ENCODE measurements at places on chromosomes 5 and 9.
A peak's percentile ranks its signal among the peaks of the same experiment; 100 is the strongest.

GRCh38 chr9:22030101-22030598, 21.0 kb upstream of the CDKN2B start:
- DNase-seq = peak; percentile 60

DNA sequence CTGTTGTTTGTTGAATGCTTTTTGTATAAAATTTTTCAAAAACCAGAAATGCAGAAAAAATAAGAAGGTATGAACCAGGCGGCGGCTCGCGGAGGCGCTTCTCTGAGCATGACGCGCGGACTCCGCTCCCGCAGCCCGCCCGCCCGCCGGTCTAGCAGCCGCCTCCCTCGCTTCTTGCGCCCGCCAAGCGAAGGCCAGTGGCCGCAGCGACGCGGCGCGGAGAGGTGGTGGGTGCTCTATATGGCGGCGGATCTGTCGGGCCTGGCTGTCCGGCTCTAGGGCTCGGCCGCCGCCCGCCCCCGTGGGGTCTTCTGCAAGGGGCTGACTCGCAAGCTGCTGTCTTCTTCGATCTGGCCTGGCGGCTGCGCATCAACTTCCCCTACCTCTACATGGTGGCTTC, 93.8 kb downstream of the ANKRD18A start:
- DNase-seq = no peak

DNA sequence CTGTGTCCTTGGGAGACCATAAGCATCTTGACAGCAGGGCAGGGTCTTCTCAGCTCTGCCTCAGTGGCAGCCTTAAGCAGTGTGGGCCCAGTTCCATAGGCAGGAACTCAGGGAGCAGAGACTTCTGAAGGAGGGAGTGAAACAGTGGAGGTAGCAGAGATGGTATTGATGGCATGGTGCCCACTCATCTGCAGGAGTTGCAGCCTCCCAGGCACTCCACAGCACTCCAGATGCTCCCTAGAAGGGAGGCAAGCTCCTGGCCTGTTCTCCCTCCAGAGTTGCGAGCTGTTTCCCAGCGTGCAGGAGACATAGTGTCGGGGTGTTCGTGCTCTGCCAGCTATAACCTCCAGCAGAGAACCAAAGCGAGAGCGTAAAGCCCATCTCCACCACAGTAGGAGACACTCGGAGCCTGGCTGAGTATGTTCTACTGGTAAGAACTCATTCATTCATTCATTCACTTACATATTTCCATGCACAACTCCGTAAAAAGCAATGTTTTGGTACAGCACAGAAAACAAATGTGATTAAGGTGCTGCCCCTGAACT, 31.4 kb upstream of the UNC5A start:
- DNase-seq = no peak

DNA sequence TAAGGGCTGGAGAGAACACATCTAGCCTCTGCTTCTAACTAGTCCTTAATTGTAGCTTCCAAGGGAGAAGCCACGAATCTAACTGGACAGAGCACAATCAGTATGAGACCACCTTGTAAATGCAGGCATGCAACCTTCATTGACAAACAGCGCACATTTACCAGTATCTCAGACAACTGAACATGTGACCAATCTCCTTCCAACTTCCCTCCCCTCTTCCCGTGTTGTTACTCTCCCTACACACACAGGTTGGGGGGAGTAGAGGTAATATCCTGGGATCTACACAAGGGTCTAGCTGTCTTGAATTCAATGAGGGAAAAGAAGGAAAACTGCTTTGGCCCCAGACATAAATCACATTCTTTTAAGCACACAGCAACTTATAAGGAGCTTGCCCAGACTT, 77.6 kb downstream of the LIFR start:
- no peak for DNase-seq

DNA sequence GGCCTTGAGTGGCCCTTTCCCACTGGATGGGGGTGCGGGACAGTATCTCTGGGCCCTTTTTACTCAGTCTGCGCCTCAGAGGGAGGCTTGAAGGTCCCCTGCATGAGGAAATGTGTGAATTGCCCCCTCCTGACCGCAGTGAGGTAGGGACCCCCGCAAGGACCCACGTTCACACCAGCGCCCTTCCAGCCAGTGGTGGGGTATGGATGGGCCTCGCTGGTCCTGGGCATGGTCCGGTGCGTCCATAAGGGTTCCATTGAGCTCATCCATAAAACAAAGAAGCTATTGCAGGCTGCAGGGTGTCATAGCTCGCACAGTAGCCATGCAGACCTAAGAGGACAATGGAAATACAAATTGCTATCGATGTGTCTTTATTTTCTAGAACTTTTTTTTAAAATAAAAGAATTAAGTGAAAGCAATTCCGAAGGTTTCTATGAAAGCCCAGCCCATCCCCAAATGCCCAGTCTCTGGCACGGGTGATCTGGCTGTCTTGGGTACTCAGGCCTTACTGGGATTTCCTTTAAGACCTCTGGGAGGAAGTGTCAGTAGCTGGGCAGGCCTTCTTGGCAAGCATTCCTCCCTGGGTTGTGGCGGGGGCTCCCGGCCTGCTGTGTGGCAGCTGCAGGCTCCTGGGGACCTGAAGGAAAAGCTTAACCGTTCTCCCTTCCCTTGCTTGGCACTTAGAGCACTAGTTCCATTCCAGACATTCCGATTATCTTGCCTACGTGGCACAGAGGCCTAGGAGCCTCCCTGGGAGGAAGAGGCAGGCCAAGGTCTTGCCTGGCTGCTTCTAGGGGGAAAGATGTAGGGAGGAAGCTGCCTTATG, 1.5 kb upstream of the SEMA5A start:
- no peak for DNase-seq

DNA sequence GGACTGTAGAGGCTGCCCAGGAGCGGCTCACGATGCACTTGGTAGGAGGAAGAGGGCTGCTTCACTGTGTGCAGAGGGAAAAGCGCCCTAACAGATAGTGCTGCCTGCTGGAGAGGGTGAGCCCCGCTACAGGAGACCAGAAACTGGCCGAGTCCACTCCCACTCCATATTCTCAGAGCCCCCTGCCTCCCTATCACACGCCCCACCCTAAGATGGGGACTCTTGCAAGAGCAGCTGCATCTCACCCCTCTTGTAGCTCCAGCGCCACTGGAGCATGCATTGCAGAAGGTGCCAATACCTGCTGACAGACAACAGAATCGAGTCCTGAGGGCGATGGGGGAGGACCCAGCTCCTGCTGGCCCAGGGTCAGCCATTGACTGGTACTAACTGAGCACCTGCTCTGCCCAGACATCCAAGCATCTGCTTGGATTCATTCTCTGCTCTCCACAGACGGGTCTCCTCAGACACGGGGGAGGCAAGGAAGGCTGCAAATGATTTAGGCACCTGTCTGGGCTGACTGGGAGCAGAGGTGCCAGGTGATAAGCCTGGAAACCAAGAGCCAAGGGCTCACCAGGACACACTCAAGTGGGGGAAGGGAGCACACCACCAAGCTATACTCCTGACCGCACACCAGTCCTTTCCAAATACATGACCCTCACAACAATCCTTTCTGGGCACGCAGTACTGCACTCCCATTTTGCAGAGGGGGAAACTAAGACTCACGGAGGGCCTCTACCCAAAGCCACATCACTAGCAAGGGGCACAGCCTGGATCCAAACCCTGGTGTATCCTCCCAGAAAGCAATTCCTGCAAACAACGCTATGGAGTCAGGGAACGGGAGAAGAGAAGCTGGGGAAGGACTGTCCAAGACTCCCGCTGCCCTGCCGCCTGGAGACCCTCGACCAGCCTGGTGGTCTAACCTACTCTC, 1.6 kb downstream of the BICD2 start:
- DNase-seq = no peak

DNA sequence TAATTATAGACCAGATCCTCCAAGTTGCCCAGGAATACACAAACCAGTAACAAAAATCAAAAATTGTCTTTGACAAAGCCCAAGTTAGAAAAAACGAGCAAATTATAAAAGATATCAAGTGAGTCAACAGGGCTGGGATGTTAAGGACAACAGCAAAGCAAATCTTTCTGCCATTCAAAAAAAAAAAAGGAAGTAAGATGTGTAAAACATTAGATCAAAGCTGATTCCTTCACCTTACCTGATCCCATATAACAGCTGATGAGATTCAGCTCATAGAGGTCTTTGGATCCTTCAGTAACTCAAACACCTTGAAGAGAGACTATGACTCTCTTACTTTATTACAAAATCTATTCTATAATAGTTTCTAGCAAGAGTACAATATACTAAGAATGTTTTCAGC, 100.9 kb downstream of the STRBP start:
- DNase-seq = no peak

- DNase-seq = no peak
These were observed 31.9 kb downstream of the ICE1 start for GRCh38 chr5:5454391-5454790.

DNA sequence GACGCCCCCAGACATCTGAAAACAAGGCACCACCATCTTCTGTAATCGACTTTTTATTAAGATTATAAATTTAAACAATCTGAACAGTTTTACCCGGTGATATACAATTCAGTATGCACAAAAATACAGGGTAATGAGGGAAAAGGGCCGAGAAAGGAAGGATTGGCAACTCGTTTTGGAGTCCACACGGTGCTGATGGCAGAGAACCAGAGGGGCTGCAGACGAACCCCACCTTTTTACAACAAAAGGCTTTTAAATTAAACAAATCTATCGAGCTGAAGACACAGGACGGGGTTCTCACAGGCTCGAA, 2.6 kb downstream of the IER5L start:
- no peak for DNase-seq
